ENCODE measurements at places on chromosomes 5 and 9. TPM values are rescaled to one million over a fixed set of nuclear protein-coding genes. Genes with fewer than 3 reads are reported as not detected.

- no peak for DNase-seq
Measured at GRCh38 chr5:128775558-128775957, 189.7 kb upstream of the SLC27A6 start.

GRCh38 chr9:127896395-127897192, 2.8 kb downstream of the ST6GALNAC6 start:
- DNase-seq = no peak

DNA sequence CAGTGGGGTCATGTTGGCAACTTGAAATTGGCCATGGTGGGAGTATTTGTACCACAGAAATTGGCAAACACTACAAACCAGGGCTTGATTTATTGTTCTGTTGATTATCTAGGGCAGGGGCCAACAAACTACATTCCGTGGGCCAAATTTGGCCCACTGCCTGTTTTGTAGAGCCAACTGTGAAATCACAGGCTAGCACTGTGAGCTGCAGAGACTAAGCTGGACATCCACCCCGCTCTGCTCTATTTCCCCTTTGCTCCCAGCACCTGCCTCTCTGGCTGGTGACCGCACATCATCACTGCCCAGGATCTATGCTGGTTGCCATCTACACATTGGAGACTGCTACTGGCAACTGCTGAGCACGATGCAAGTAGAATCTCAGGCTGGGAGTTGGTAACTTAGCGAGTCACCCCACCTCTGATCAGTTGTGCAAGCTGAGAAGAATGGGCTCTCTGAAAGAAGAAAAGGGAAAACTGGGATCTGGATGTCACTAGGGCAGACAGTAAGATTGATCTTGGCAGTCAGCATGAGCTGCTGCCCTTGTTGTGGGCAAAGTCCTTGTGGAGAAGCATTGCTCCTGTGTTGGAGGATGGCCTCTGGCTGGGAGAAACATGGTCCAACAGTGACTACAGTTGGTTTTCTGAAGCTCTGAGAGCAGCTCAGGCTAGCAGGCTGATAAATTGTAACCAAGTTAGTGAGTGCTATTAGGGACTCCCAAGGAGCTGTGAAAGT, 144.7 kb upstream of the RAD23B start:
- DNase-seq = no peak

GRCh38 chr9:97128919-97129318, 90.0 kb upstream of the CTSV start:
- DNase-seq = no peak

Gene FIBCD1
- 11.4 TPM for total RNA-seq

Gene CHD1
- 26.0 TPM for total RNA-seq

All from left lung (tissue), 14 donors.